ENCODE measurements at places on chromosomes 2 and 18.
A peak's percentile ranks its signal among the peaks of the same experiment; 100 is the strongest.

GRCh38 chr18:48790226-48790863, 160.4 kb downstream of the SMAD7 start:
- DNase-seq: no peak

DNA sequence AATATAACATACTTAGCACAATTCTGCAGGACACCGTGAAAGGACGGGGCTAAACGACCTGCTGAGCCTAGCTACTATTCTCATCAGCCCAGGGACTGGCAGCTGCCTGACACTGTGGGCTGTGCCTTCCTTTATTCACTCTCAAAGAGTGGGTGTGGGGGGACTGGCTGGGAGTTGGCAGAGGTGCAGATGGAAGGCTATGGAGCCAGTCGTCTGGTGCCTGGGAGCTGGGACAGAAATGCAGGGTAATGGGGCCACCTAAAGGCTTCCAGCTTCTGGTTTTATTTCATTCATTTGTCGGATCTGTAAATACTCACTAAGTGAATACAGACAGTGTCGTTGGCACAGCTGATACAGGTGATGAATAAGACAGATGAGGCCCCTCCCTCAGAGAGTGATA, 56.0 kb upstream of the NFU1 start:
- DNase-seq: no peak

DNA sequence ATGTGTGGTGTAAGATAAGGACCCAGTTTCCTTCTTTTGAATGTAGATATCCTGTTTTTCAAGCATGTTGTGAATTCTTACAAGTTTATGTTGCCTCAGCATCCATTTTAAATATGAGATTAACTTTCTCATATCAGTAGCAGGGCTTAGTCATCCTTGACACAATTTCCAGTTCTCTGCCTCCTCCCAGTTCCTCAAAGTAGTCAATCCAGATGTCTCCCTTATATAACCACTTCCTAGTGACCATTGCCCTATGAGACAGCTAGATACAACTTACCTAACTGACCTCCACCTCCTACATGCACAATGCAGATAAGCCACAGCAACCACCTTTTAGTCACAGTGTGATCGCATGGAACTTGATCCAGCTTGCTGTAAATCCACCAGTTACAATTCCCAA, 269.2 kb upstream of the ZNF521 start:
- DNase-seq: no peak

DNA sequence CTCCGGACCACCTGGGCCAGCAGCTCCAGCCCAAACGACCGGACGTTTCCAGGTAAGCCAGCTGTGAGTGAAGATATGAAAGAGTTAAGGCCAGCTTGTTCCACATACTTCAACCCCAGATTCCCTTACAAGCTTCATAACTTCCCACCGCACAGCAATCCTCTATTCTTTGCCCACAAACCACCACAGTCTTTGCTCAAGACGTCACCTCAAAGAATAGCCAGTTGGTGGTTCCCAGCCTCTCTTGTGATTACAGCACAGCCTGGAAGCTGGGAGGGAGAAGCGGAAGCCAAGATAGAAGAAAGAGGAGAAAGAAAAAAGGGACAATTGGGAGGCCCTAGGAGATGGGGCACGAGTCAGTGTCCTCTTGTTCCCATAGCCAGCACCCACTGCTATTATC, 70.6 kb downstream of the NRP2 start:
- no peak for DNase-seq

- no peak for DNase-seq
These were observed 190.6 kb downstream of the TPGS2 start for GRCh38 chr18:36638224-36638623.

- DNase-seq: no peak
These were observed 22.6 kb upstream of the CXXC1 start for GRCh38 chr18:50310080-50310479.

DNA sequence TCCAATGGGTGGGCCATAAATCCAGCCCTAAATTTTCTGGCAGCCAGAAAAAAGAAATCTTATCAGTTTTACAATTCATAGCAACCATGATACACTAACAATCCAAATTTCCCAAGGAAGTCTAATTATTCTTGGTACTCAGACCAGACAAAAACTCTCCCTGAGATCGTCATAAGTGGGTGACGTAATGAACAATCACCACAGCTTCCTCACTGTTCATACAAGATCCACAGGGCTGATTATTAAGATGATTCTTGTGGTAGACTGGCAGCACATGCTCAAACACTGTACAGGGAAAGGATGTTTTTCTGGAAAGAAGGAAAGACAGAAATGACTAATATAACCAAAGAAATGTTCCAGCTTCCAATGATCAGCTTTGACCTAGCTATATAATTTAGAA, 178.3 kb upstream of the CRIM1 start:
- DNase-seq: no peak

DNA sequence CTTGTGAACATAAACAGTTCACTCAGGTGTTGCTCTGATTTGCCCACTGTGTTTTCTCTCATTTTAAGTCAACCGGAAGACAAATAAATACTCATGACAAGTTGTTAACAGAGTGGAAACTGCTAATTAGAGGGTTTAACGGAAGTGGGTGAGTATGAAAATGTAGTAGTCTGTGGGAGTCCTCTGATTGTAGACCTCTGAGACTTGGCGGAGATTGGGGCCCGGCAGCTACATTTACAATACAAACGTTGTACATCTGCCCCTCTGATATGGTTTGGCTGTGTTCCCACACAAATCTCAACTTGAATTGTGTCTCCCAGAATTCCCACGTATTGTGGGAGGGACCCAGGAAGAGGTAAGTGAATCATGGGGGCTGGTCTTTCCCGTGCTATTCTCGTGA, 107.3 kb upstream of the FAM98A start:
- DNase-seq: no peak

DNA sequence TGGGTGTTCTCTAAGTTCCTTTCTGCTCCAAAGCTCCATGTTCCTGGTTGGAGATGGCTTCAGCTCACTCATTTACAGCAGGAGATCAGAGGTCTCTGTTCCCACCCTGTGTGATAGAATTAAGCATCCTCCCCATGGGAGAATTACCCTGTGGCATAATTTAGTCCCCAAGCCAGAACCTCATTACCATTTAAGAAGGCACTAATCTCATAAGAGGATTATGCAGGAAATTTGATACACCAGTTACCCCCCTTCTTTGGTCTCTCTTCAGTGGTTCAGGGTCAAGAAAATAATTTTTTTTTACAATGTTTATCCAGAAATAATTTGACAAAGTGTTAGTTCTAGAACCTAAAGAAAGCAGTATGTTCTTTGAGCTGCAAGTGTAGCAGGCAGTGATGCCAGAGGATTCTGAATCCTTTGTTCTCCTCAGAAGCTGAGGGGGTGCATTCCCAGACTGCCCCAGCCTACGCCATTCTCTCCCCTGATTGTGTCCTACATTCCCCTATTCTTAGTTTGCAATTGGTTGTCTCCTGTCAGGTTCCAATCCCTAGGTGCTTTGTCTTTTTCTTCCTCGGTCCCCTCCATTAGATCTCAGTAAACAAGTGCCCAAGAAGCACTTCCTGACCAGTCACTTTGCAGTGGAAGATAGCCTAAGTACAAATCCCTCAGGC, 163.6 kb downstream of the PRKCE start:
- DNase-seq: no peak

DNA sequence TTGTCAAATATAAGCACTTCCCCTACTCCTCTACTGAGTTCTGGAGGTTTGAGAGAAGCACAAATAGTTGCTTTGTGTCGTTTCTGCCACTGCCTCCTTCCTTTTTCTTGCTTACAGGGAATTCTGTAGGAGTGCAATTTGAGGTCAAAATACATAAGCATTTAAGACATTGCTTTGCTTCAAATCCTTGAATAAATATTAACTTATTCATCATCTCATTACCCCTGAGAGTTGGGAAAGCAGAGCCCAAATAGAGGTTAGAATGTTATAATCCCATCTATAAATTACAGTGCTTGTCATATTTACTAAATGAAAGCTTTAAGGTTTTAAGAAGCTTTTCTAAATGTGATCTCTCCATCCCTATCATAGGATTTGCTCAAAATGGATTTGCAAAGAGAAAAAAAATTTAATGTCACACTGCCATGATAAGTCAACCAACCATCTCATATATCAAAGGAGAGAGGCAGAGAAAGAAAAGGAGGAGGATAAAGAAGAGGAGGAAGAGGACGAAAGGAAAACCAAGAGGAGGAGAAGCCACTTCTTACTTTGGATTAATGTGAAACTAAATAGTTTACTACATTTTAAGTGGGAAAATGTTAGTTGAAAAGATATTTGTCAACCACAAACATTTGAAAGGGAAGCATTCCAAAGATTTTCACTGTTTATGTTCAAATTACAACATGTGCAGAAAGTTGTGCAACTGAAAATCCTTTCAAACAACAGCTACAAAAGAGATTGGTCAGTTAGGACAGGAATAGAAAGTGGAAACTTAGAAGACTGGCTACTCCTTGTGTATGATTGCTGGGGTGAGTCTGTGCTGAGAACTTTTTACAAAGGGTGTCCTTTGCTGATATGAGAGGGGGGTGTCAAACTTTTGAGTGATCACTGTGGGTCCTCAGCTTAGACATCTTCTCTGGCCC, 277.3 kb upstream of the FN1 start:
- DNase-seq: peak; percentile 67

DNA sequence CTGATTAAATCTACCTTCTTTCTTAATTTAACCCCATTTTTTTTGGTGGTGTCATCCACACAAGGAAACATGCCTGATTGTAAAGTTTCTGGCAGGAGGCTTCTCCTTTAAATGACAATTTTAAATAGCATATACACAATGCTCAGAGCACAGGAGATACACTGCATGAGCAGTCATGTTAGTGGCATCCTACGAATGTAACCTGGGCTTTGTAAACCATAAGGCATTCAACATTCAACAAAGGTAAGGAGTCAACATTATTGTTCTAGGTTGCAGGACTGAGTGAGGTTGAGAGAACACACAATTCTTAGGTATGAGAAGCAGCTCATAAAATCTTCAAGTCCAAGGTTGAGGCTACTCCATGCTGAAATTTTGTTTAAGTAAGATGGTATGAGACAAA, 266.6 kb upstream of the SIX2 start:
- no peak for DNase-seq

GRCh38 chr2:85924522-85924921, 35.7 kb upstream of the ST3GAL5 start:
- peak; percentile 53 for DNase-seq

DNA sequence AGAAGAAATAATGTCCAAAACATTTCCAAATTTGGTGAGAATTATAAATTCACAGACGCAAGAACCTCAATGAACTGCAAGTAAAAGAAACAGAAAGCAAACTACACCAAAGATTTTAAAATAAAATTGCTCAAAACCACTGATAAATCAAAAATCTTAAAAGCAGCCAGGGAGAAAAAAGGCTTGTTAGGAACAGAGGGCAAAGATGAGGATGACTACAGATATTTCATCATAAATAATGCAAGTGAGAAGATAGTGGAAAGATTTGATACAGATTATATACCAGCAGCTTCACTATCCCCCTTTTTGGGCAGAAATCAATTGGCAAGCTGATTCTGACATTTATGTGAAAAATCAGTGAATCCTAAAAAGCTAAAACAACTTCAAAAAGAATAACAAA, 10.3 kb upstream of the ASXL3 start:
- no peak for DNase-seq

- DNase-seq: no peak
These were observed 86.5 kb upstream of the UGP2 start for GRCh38 chr2:63755216-63755615.

- no peak for DNase-seq
These were observed 22.3 kb upstream of the TYMS start for GRCh38 chr18:635171-635570.

- no peak for DNase-seq
These were observed 125.1 kb downstream of the CPS1 start for GRCh38 chr2:210681491-210681890.

Data from H4 (cell line).